ENCODE measurements at places on chromosomes 5 and 9. TPM values are rescaled to one million over a fixed set of nuclear protein-coding genes. Genes with fewer than 3 reads are reported as not detected.

Gene AK1
- 57.7 TPM for total RNA-seq

Gene CDHR2
- not detected for total RNA-seq

Gene LMAN2
- 306 TPM for total RNA-seq

Gene GZMA
- total RNA-seq, result not detected

Gene TLX3
- 1.9 TPM for total RNA-seq

Gene UNC13B
- 9.6 TPM for total RNA-seq

Gene POLR3G
- total RNA-seq, result 22.6 TPM

Gene TNC
- total RNA-seq, result 167 TPM

Gene DND1
- total RNA-seq, result 0.12 TPM

Gene RLN2
- total RNA-seq, result 0.29 TPM

Gene PAEP
- not detected for total RNA-seq

Gene ALDOB
- total RNA-seq, result not detected

Gene HTR1A
- total RNA-seq, result not detected

Gene SREK1
- 20.6 TPM for total RNA-seq

Gene HTR4
- not detected for total RNA-seq

Gene PCDHAC2
- not detected for total RNA-seq

Gene WDR38
- total RNA-seq, result 0.12 TPM

Gene CYSRT1
- total RNA-seq, result 1.1 TPM
